ENCODE measurements at places on chromosomes 3 and 15.

DNA sequence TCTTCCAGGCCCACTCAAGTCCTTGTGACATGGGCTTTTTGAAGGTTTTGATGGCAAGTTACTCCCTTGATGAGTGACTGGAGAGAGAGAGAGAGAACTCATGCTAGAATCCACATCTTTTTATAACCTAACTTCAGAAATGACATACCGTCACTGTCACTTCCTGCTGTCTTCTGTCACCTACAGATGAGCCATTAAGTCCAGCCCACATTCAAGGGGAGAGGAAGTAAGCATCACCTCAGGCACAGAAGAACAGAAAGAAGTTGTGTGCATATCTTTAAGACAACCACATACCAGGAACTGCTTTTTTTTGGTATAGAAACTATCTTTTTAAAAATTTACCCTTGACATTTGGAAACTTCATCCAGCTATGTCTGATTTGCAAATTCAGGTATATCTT, 16.6 kb upstream of the TXNRD3 start:
- no peak for DNase-seq

- no peak for DNase-seq
Measured at GRCh38 chr3:94414418-94414817, 351.6 kb downstream of the NSUN3 start.

DNA sequence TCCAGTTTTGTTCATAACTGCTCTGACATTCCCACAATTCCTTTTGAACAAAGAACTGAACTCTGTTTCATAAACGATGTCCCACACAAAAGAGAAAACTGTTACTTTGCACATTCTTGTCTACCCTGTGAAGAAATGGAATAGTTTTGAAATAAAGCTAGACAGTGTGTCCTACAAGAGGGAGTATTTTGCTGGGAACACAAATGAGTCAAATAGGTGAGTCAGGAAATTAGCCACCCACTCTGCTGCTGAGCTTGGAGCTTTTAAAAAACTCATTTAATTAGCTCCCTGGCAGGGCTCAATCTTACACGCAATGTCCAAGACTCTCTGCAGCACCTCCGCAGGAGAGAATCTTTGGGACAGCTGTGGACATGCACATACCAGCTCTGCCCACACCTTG, 193.4 kb downstream of the SLC9A9 start:
- no peak for DNase-seq

GRCh38 chr15:46856839-46857502, 860.3 kb upstream of the SEMA6D start:
- no peak for DNase-seq

All from stimulated activated CD8-positive, alpha-beta memory T cell treated with anti-CD3 and anti-CD28 coated beads, Interleukin-7, amount 100 ng/mL, for 24 hours (primary cell).